ENCODE measurements at places on chromosomes 13 and 19.

- peak; percentile 98 for DNase-seq
These were observed 12.6 kb upstream of the ZNF414 start for GRCh38 chr19:8526345-8527091.

DNA sequence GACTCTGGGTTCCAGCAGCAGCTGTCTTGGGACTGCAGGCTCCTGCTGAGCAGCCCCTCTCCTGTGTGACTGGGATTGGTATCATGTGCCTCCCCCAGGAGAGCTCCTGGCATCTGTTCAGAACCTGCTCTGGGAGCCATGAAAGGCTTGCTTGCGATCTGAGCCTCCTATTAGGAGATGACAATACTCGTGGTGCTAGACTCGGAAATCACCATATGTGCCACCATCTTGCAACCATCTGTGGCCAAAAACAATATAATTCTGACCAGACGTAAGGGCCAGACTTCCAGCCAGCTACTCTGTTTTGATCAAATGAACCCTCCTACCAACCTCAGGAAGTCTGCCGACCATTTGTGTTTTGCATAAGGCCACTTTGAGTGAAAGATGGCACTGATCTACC is 484.7 kb downstream of the IRS2 start:
- DNase-seq, result no peak

- no peak for DNase-seq
These were observed 446.4 kb downstream of the COG6 start for GRCh38 chr13:40101708-40102359.

DNA sequence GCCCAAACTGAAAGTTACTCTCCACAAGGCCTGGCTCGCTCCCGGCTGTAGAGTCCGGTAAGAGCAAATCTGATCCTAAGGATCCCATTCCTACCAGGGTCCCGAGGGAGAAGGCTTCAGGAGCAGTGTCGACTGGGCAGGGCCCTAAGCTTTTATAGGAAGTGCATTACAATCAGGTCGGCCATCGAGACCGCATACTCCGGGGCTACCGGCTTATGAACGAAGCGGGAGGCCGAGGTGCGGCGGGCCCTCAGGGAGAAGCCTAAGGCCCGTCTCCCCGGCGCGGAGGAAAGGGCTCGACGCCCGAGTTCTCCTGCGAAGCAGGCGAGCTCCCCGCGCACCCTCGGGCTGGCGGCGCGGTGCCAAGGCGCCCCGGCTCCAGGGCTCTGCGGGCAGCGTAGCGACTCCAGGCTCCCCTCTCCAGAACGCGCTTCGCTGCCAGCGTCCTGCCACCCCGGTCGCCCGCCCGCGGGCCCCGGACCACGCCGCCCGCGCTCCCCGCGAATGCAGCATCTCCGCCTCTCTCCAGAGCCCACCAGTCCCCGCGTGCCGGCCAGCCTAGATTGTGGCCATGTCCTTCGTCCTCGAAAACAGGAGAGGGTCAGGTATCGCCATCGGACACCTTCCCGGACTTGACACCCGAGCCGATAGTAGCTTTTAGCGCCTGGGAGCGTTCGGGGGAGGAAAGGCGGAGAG is 1.4 kb downstream of the EFNB2 start:
- DNase-seq, result no peak

GRCh38 chr13:92196591-92197256 is 798.3 kb downstream of the GPC5 start:
- DNase-seq, result peak; percentile 74

GRCh38 chr13:93230261-93230855 is 3.8 kb downstream of the GPC6 start:
- no peak for DNase-seq

DNA sequence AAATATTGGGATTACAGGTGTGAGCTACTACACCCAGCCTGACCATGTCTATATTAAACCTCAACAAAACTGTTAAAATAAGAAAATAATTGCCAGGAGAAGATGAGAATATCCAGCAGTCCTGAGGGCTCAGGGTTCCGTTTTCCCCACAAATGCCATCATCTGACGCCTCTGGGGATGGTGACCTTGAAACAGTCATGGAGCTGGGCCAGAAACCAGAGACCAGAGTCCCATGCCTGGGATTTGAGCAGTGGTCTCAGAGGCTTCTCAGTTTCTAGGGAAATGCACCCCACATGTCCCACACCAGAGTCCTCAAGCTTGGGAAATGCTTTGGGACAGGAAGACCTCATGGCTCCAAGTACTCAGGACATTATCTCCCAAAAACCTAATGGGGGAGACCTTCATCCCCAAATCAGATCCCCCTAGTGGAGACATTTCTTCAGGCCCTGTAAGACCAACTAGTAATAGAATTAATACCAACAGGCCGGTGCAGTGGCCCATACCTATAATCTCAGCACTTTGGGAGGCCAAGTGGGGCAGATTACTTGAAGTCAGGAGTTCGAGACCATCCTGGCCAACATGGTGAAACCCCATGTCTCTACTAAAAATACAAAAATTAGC is 2.9 kb upstream of the MAP1S start:
- no peak for DNase-seq

DNA sequence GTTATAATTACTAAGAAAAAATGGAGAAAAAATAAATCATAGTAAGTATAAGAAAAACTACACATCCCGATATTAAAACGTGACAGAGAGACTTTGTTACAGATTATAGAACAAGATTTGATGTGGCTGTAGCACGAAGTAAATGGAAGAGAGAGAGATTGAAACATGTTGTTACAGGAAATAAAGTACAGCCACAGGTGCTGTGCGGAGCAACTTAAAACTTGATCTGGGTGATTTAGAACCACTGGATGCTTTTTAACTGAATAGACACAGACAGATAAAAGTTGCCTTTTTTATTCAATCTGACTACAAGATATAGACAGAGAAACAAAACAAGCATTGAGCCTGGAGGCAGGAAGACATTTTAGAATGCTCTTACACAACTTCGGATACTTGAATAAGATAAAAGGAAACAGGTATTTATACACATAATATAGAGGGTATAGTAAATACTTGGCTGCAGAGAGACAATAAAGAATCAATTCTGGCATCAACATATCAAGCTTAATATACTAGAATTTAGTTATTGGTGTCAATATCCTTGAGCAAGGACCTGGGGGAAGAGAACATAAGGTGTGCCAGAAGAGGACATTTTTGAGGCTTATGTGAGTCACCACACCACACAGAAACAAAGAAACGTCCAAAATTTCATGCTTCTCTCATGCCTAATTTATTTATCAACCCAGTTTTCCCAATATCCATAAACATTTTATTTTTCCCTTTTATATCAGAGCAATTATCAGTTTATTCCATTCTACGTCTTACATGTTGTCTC is 548.5 kb downstream of the SLITRK1 start:
- no peak for DNase-seq

Measured in spinal cord (tissue), 10 donors.